NCI-H2171 (cell line): ENCODE measurements at places on chromosomes 6 and 20.

- no peak for DNase-seq
Observed at GRCh38 chr20:19897891-19898290, 119.3 kb upstream of the NAA20 start.

- DNase-seq: no peak
Observed at GRCh38 chr6:148649454-148649963, 97.3 kb upstream of the UST start.

DNA sequence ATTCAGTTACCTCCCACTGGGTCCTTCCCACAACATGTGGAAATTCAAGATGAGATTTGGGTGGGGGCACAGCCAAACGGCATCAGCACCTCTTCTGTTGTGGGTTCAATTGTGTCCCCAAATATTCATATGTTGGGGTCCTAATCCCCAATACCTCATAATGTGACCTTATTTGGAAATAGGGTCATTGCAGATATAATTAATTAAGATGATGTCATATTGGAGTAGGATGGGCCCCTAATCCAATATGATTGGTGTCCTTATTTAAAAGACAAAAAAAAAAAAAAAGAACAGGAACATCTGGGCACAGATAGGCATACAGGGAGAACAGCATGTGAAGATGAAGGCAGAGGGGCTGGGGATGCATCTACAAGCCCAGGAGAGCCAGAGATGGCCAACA lies 89.4 kb downstream of the BFSP1 start:
- no peak for DNase-seq

- DNase-seq: no peak
Observed at GRCh38 chr6:169622618-169623017, 79.2 kb downstream of the WDR27 start.

DNA sequence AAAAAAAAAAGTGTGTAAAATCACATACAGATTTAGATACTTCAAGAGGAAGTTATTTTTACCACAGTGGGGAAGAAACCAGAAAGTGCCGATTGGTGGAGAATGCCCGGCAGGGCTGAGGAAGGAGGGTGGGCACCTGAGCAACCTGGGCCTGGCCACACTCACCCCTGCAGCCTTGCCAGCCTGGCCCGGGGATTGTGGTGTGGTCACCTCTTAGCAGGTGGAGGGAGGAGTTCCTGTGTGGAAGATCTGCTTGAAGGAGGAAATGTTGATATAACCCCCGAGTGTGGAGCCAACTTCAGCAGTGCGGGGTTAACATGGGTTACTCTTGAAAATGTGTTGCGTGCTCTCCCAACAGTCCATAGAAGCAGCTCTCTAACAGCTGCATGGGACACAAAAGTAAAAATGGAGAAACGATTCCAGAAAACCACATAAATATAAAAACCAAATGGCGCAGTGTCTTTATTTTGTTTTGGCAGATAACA lies 14.7 kb downstream of the UST start:
- DNase-seq: no peak

DNA sequence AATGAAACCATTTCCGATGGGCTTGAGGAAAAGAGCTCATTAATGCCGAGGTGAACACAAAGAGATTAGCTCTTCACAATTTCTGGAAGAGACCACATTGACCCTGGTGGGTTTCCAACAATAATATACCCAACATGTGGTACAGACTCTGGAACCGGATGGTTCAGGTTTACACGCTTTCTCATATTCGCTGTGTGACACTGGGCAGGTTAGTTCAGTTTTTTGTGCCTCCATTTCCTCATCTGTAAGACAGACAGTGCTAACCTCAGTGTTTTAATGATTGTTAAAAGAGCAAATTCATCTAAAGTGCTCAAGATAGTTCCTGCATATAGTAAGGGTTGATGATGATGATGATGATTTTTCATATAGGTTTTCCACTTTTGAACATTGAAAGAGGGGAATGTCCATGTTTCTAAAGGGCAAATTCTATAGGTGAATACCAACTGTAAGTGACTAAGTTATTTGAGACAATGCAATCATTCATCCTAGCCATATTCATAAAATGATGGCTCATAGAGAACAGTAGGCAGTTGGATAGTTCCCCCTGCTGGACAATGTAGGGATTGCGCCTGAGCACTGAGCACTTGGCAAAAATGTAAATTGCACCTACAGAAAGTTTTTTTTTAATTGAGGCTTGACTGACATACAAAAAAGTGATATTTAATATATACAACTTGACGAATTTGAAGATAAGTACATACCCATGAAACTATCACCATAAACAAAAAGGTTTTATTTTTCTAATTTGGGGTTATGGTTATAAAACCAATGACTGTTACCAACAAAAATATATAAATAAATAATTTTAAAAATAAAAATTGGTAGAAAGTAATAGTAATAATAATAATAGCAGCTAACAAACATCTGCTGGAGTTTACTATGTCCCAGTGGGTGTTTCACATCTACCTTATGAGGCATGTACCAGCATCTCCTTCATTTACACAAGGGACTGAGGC lies 2.1 kb upstream of the PERP start:
- peak; percentile 49 for DNase-seq

DNA sequence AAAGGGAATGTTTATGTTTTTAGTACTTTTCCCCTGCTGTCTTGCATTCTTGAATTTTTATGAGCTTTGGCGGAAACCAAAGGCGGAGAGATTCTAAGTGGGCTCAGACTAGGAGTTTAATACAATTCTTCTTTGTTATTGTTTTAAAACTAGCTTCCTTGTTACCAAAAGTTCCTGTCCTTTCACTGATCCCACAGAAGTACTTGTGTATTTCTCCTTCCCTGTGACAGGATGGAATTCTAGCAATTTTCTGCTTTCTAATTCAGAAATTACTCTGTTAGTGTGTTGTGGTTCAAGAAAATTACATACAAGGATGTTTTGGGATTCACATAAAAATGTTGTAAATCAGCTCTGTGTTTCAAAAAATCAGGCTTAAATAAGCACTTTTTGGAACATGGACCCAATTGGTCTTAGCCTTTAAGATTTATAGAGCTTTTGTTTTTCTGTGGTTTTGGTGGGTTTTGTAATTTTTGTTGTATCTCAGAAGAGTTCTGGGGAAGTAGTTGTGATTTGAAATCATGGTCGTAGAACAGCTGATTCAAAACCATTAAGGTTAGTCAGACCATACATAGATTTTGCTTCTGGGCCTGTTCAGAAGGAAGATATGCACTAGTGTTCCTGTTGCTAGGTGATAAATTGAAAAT lies 17.6 kb upstream of the CTAGE9 start:
- no peak for DNase-seq

GRCh38 chr6:33314515-33314942 lies 651 bp upstream of the TAPBP start:
- no peak for DNase-seq

DNA sequence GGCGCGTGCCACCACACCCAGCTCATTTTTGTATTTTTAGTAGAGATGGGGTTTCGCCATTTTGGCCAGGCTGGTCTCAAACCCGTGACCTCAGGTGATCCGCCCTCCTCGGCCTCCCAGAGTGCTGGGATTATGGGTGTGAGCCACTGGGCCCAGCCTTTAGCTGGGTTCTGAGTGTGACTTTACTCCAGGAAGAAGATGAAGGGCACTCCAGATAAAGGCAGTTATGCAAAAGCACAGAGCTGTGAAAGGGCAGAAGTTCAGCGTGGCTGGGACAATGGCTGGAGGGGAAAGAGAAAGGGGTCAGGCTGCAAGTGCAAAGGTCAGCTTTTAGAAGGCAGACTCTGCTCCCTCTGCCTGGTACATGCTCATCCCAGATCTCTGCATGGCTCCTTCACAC lies 39.7 kb downstream of the MAP3K5 start:
- DNase-seq: no peak

DNA sequence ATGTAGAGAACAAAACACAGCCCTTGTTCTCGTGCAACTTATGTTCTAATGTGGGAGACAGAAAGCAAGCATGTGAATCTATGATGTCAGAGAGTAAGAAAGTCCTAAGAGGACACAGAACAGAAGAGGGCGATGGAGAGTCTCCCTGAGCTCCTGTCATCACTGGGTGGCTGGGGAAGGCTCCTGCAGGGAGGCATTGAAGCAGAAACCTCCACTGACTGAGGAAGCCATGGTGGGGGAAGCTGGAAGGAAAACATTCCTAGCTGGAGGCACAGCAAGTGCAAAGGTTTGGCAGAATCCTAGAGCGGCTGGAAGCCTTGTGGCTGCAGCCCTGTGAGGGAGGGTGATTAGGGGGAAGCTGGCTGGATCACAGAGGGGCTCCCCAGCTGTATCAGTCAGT lies 248.0 kb downstream of the CDH26 start:
- DNase-seq: peak; percentile 51

- DNase-seq: no peak
Observed at GRCh38 chr6:92380803-92381601, 1038.4 kb downstream of the EPHA7 start.

DNA sequence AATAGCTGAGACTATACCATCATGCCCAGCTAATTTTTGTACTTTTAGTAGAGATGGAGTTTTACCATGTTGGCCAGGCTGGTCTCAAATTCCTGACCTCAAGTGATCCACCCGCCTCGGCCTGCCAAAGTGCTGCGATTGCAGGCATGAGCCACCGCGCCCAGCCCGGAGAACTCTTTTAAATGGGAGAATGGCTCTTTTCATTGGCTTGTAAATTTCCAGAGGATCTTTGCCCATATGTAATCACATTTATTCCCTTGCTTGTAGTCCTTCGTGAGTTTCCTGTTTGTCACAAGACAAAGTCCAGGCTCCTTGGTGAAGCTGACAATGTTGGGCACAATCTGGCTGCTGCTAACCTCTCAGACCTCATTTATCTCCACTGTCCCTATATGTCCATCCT lies 135.1 kb downstream of the CEP57L1 start:
- DNase-seq: no peak

DNA sequence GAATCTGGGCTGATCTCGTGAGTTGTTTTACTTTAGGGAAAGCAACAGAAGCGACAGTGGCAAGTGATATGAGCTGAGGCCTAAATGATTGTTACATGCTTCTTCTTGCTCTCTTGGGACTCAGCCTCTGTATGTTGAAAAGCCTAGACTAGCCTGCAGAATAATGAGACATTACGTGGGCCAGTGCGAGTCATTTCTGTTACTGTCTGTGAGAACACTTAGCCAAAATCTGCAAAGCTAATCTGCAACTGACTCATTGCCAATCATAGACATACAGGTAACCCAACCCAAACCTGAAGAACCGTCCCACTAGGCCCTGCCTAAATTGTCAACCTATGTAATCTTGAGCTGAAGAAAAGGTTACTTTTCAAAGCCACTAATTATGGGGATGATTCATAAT lies 77.4 kb upstream of the F13A1 start:
- DNase-seq: no peak

DNA sequence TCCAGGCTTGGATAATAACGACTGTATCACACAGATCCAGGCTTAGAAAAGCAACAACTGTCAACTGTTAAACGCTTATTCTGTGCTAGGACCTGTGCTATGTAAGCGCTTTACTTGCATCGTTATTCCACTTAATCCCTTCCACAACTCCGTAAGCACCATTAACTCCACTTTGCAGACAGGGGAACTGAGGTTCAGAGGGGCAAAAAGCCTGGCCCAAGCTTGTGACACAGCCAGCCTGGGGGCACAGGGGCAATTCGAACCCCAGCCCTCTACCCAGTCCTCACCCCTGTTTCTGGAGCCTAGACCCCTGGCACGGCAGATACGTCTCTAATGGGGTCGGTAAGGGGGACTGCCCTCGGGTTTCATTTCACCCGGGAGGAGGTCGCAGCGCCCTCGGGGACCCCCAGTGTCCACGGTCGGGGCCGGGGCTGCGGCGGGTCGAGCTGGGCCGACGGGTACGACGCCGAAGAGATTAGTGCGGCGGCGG lies 411 bp downstream of the DSN1 start:
- DNase-seq: no peak

- DNase-seq: no peak
Observed at GRCh38 chr6:75130784-75131183, 75.1 kb downstream of the COL12A1 start.

DNA sequence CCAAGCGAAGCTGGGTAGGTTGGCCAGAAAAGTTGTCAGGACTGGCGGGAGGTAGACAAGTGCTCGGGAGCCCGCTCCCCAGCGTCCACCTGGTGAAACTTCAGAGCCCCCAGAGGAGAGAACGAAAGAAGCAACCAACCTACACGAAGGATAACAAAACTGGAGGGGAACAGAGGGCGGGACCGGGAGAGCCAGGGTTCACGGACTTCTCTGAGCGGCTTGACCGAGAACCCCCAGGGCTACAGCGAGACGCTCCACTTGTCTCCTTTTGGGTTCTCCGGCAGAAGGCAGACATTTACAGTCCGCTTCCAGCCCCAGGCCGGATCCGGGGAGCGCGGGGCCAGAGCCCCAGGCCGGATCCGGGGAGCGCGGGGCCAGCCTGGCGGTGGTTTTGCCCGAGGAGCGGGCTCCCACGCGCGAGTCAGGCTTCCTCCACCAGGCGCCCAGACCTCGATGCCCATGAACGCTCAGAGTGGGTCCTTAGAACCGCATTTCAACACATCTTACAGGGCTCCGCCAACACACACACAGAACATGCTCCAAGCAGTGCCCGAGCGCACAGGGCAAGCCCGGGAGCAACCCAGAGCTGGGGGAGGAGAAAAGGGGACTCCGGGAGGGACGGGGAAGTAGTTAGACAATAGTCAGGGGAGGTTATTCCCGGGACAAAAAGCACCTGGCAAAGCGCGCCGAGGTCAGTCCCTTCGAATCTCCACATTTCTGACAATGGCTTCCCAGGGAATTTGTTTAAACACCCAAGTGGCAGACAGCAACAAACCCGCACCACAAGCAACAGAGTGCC lies 1.1 kb downstream of the PTPRK start:
- peak; percentile 53 for DNase-seq

DNA sequence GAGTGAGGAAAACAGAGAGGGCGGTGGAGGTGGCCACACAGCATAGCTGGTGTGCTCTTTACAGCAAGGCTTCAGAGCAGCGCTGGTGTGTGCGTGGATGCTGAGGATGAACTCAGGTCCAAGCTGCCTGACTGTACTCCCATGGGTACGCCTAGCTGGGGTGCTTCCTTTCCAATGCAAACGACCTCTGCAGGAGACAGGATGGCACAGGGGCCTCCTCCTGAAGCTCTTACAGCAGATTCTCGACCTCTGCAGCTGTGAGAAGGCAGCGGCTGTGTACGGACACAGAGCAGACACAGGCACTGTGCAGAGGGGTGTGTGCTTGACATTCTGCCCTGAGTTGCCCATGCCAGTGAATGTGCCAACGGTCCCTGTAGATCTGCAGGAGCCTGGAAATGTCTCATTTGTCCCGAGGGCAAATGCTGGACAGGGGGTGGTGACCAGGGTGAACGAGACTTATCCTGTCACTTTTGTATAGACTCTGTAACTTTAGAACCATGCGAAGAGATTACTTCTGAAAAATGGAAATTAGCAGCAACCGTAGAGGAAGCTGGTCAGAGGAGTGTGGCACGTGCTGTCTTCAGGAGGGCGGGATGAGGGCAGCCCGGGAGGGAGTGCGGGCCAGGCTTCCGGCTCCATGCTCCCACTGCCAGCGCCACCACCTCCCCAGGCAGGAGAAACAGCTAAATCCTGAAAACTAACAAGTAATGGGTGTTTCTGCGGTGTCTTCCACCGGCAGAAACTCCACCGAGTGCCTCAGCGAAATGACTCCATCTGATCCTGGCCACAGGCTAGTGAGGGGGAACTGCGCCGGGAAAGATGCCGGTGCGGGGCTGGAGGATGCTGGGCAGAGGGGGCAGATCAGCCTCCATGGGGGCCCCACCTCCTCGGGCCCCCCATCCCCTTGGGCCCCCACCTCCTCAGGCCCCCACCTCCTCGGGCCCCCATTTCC lies 120.9 kb upstream of the RPS6KA2 start:
- DNase-seq: no peak

GRCh38 chr20:46108435-46108841 lies 9.7 kb upstream of the CD40 start:
- no peak for DNase-seq

GRCh38 chr20:18380908-18381529 lies 85.8 kb downstream of the DZANK1 start:
- DNase-seq: no peak
